ENCODE measurements at places on chromosomes 3 and 15.

DNA sequence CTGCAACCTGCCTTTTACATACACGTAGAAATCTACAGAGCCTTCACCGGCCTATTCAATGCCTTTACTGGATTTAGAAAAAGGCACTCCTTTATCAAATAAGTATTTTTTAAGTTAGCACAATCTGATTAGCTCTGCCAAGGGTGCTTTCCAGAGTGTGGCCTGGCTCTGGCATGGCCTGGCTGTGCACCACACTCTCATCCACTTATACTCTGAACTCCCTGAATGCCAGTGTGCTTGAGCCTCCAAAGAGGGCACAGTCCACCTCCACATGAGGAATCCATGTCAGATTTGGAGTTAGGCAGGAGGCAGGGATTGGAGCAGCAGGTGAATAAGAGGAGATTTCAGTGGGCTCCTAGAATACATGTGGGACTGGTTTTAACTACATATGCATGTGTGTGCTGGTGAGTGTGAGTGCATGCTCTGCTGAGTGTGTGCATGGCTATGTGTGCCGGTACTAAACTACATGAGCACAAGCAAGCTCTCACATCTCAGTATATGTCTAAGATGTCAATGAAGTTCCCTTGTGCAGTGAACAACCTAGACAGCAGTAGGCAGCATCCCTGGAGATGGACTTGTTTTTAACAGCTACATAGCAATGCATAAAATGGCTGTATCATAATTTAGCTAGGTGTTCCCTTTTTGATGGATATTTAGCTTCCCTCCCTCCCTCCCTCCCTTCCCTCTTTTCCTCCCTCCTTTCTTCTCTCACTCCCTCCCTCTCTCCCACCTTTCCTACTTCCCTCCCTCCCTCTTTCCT, 17.8 kb upstream of the ZFAND6 start:
- DNase-seq: no peak

- DNase-seq: no peak
These were observed 1354.1 kb upstream of the EPHA6 start for GRCh38 chr3:95460274-95460673.

DNA sequence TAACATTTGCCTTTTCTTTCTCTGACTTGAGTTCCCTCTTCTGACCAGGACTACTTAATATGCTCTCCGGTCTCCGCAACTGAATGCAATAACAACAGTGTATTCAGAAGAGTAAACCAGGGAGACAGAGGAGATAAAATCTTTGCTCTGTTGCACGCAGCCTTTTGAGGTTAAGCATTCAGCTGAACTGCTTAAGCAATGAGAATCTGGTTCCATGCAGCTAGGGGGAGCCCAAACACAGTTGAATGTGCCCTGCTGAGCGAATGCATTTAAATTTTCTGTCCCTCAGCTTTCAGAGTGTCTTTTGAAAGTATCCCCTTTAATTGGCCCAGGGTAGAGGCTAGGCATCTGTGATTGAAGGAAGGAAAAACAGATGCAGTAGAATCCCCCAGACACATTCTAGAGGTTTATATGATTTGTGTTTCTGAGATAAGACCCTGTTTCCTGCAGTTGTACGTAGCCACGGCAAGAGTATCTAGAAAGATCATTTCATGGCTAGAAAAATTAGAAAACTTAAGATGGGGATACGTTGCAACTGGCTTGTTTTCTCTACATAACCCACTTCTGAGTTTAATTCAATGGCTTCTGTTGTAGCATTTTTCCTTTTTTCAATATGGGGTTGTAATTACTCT, 309.6 kb downstream of the TUSC7 start:
- no peak for DNase-seq

- DNase-seq: no peak
These were observed 51.5 kb downstream of the CEMIP start for GRCh38 chr15:80830677-80831076.

DNA sequence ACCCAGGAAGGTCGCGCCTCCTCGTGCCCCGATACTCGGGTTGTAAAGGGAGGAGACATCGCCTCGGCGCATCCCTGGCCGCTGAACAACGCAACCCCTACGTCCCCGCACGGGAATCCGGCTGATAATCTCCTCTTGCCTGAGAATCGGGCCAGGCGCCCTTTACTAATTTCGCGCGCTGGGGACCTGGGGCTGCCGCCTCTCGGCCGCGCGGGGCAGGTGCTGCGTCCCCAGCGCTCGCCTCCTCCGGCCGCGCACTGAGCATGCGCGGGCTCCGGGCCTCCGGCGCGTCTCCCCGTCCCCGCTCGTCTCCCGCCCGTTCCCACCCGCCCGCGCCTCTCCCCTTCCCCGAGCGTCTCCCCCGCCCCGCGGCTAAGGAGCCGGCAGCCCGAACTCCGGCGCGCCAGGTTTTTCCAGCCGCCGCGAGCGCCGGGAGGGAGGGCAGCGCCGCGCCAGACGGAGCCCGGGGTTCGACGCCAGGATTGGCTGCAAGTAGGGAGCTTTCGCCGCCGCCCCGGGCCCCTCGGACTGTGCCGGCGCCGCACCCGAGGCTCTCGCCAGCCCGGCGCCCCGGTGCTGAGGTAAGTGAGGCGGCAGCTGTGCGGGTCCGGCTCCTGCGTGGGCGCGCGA, at the start of gene CNTN4:
Gene CNTN4 (plus strand): TSS at position 469 of the 630 bp plus-strand sequence.
- no peak for DNase-seq

- DNase-seq: no peak
These were observed 484.3 kb downstream of the UNC13C start for GRCh38 chr15:54462511-54462913.

- no peak for DNase-seq
These were observed 595 bp downstream of the DPH6 start for GRCh38 chr15:35545316-35545823.

DNA sequence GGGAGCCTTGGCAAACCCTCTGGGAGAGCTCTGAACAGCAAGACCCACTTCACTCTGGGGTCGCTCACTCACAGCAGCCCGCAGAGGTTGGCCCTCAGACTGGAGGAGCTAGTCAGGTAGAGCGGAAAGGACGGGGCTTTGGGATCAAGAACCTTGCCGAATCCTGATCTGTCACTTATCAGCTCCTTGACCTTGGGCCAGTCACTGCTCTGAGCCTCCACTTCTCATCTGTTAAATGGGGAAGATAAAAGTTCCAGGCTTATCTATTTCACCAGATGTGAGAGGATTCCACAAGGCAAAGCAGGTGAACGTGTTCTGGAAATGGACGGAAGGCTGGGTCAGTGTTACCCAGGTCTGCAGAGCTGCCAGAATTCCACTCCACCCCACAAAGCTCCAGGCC, 29.4 kb downstream of the SEMA5B start:
- DNase-seq: no peak

GRCh38 chr3:172369590-172370259, 78.5 kb downstream of the GHSR start:
- no peak for DNase-seq

DNA sequence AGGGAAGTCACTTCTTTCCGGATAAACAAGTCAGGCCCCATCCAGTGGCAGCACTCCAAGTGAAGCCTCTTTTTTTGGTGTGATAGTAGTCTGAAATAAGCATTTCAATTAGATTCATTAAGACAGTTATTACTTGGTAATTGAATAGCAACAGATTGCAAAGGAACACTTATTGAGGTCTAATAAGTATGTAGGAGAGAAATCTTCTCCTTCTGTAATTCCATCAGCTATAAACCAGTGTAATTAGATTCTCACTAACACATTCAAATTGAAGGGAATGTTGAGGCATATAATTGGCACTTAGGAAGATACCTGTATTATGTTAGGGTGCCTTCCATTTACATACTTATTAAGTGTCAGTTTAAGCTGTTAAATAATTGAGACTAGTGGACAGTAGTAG, 73.9 kb downstream of the SEMA6D start:
- no peak for DNase-seq

DNA sequence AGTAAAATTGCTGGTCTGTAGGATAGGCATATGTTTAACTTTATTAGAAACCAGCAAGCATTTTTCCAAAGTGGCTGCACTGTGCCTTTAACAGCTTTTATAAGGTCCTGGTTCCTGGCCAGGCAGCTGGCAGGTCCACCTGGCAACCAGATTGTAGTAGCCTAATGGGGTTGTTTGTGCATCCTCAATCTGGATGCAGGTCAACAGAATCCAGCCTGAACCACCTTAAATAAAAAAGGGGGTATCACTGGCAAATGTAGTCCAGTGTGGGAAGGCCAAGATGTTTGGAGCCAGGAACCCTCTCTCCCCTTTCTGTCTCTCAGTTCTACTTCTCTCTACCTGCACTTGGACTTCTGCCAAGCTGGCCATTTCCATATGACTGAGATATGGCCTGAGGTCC, 200.3 kb downstream of the ZNF621 start:
- DNase-seq: no peak

- DNase-seq: no peak
These were observed 356.3 kb upstream of the TBL1XR1 start for GRCh38 chr3:177553579-177553978.

- no peak for DNase-seq
These were observed 345.4 kb downstream of the ERC2 start for GRCh38 chr3:56122911-56123310.

- DNase-seq: no peak
These were observed 6.6 kb downstream of the RHO start for GRCh38 chr3:129535075-129535474.

- no peak for DNase-seq
These were observed 27.9 kb upstream of the MUC13 start for GRCh38 chr3:124962403-124962940.

DNA sequence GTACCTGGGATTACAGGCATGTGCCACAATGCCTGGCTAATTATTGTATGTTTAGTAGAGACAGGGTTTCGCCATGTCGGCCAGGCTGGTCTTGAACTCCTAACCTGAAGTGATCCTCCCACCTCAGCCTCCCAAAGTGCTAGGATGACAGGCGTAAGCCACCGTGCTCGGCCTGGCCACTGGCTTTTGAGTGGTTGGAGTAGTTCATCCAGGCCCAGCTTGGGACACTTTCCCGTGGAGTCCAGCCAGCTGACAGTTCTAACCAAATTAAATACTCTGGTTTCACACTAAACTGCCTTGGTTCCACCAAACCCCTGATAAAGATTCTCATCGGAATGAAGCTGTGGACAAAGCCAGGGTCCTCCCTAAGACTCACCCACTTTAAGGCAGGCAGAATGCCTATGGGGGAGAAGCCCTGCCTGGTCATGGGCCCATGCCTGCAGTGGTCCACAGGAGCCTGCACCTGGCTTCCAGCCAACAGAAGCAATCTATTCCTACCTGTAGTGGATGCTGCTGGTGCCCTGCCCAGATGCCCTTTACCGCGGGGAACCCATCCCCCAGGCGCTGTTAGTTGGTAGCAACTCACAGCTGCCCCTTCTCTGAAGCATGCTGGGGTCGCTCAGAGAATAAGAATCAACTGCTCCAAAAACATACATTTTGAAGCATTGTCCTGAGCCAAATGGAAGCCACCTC, 5.2 kb upstream of the SLC28A1 start:
- DNase-seq: no peak

DNA sequence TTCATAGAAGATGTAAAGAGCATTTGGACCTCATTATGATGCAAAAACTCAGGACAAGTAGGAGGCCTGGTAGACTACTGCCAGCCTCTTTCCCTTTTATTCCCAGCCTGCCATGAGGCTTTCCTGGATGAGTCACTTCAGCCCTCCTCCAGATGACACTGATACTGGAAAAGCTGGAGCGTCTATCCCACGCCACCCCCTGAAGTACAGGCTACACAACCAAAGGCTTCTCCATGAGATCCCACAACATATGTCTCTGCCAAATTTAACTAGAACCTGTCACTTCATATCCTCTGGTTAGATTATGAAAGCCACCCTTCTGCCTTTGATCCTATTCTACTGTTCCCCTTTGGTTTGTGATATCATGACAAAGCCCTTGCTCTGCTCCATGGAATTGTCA, 56.1 kb upstream of the CPNE4 start:
- DNase-seq: no peak

GRCh38 chr3:72692990-72693389, 155.3 kb downstream of the SHQ1 start:
- DNase-seq: no peak

DNA sequence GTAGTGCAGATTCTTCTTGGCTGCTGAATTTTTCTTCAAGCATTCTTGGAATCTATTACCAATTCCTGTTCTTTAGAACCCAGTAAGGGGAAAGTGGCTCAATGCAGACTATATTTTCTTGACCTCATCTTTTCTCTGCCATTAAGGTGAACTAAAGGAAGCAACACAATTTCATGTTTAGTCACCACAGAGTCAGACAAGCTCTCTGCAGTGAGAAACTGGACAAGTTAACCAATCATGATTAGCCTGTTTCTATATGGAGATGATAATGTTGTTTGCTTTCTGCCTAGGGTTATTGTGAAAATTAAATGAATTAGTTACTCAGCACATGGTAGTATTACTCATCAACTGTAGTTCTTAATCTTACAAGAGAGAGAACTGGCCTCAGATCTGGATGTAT, 1075.1 kb downstream of the AGBL1 start:
- DNase-seq: no peak
